ENCODE measurements at places on chromosomes 4 and X.

GRCh38 chr4:4714331-4714730 lies 145.1 kb upstream of the MSX1 start:
- no peak for DNase-seq

DNA sequence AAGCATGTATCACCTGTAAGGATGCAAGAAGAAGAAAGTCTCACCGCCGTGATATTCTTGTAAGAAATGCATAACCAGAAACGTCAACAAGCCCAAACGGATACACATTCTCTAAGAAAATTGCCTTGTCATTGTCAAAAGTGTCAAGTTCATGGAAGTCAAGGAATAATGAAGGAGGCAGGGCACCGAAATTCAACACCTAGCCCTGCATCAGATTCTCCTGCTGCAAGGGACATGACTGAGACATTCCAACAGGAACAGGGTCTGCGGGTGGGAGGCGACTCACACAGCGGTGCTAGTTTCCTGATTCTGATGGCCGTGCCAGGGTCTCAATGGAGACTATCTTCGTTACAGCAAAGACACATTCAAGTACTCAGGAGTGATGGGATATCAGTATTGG lies 26.7 kb downstream of the IRF2 start:
- no peak for DNase-seq

DNA sequence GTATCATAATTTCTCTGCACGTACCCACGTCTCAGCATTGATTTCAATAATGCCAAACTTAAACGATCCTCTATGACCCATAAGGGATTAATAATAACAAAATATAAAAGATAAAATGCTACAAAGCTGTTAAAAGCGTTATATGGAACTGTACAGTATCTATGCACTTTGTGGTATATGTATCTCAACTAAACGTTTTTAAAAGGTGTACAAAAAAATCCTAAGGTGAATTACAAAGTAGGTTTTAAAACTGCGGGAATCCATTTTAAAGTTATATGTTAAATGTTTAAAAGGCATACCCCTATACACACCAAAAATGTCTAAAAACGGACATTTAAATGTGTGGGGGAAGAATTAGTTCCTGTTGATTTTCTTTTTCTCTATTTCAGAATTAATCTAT lies 860 bp downstream of the ZNF182 start:
- DNase-seq, result no peak

DNA sequence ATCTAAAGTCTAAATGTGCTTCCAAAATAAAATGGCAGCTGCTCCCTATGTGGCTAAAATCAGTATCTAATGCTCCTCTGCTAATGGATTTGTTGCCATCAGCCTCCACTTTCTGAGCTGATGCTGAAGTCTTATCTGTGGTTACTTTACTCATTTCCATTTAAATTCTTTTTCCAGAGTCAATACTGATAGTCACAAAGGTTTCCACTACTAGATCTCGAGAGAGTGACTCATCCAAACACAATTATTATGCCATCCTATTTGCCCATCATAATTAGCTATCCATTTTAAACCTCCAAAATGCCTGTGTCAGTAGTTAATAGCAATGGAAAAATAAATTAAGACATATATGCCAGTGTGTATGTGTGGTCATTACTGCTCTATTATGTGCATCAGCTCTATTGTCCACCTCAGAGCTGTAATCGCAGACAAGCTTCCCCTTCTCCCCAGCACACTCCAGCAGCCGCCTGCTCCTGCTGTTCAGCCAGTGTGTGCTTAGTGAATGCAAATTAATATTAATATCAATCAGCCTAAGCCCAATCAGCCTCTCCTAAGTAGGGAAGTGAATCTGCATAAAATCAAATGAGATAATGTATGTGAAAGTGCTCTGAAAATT lies 199.8 kb upstream of the ZIC3 start:
- DNase-seq, result no peak

- DNase-seq, result no peak
Measured at GRCh38 chr4:54185866-54186265, 43.2 kb upstream of the PDGFRA start.

DNA sequence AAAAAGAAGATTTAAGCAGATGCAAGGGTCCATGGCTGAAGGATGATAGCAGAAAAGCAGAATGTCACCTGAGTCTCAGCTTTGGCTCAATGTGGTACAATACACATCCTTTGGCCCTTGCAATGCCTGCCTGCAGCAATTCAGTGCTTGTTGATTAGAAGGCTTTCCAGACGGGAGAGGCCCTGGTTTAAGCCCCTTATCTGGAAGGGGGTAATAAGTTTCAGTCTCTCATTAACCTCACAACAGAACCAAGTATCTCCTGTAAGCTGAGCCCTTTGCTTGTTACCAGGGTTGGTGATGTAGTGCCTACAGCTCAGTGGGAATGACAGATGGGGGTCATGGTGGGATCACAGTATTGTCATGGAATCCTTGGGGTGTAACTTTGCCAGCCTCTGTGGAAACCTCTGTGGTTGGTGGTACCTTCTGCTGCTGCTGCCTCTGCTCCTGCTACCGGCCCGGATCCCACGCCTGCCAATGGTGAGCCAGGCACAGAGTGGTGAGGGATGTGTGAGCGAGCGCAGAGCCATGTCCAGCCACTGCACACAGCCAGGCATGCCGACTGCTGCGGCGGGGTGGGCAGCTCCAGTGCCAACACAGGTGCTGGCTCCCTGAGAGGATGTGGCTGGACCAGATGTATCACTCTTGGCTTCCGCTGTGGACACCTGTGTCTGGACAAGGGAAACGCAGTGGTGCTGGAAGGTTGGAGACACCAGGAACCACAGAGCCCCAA lies 81.2 kb downstream of the ADRA2C start:
- no peak for DNase-seq
